Muscle of back (tissue), 13 donors: ENCODE measurements at places on chromosomes 6 and 20. TPM values are rescaled to one million over a fixed set of nuclear protein-coding genes. Genes with fewer than 3 reads are reported as not detected.

The C4B gene
- polyA plus RNA-seq = 10.2 TPM

The DDO gene
- polyA plus RNA-seq = 0.57 TPM

The FOXQ1 gene
- polyA plus RNA-seq = not detected

The MYO6 gene
- 5.9 TPM for polyA plus RNA-seq

The C6orf47 gene
- polyA plus RNA-seq = 13.5 TPM

The ALDH5A1 gene
- polyA plus RNA-seq = 6.2 TPM

The C20orf202 gene
- 0.38 TPM for polyA plus RNA-seq

The COX4I2 gene
- polyA plus RNA-seq = 11.3 TPM

The NTSR1 gene
- polyA plus RNA-seq = 0.16 TPM

The NHLRC1 gene
- polyA plus RNA-seq = 2.7 TPM

GRCh38 chr6:143014764-143015163 is 45.9 kb upstream of the AIG1 start:
- no peak for DNase-seq

DNA sequence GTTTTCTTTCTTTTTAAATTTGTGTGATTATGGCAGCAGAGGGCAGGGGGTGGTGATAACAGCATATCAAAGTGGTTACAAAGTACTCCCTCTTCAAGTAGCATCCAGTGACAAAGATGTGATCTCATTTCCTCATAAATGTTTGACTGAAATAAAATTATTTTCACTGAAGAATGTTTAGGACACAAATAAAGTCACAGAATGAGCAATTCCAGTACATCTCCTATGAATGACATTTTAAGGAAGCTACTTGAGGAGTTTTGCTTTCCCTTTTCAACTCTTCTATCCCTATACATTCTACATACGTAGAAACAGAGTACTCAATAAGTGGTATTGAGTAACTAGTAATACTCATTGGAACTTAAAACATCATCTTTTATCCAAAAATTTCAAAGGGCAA is 13.9 kb upstream of the GABRR2 start:
- no peak for DNase-seq

DNA sequence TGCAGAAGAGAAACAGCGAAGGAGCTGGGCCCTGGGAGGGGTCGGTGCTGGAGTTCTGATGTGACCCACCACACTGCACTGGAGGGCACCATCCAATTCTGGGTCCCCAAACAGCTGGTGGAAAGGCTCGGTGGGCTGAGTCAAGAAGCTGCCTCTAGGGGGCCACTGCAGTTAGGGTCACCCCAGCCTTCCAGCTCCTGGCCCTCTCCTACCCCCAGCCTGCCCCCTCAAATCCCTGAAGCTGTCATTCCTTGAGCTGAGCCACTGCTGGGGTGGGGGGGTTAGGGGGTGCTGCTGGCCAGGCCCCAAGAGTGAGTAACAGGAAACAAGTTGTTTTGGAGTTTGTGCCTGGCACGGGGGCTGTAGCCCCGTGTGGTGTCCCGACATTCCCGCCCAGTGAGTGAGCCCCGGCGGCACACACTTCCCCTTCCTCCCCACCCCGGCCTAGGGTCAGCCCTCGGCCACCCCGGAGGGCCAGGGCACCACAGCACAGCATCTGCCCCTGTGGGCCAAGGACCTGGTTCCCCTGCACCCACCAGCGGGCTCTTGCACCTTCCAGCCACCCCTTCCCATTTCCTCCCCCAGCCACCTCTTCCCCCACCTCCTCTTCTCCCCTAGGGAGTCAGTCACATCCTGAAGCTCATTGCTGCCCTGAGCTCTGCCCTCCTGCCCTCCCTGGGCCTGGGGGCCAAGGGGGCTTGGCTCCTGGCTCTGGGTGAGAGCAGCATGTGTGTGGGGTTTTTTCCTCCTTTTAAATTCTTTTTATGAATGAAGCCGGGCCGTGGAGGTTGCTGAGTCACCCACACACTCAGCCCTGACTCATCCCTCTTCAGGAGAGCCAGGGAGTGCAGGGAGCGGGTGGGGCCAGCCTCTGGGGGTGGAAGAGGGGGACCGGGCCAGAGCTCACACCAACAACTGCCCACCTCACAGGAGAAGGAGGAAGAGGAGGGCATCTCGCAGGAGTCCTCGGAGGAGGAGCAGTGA is 4.6 kb downstream of the SMIM29 start:
- no peak for DNase-seq

GRCh38 chr20:20184149-20184548 is 131.8 kb downstream of the CFAP61 start:
- DNase-seq = no peak

- no peak for DNase-seq
Measured at GRCh38 chr6:69933239-69933638, 66.9 kb downstream of the COL19A1 start.

DNA sequence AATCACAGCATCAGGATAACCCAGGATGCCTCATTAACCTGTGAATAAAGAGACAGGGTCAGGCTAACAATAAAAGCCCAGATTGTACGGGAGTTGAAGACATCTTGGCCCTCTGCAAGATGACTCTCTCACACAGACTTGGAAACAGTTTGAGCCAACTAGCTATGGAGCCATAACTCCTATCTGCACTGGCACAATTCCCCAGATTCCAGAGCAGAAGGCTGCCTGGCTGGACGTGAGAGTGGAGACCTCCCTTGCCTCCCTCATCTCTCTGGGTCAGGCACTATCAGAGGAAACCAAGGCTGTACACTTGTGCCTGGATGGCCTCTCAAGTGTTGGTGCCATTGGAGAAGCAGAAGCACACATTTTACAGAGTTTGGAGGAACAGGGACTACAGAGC is 312.6 kb downstream of the THBS2 start:
- DNase-seq = no peak

DNA sequence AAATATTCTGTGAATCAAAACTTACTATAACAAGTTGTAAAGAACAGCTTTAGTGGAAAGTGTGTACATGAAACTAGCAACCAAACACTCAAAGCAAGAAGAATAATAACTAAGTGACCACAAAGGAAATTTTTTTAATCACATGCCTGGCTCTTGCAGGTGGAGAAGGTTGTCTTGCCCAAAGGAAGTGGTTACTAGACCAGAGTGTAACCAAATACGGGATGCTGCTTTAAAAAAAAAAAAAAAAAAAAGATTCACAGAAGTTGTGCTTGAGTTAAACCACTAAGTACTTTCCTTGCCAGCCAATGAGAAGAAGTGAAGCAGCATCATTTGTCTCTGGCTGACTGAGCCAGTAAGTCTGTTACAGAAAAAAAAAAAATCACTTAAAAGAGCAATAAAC is 19.1 kb upstream of the HLA-DQB1 start:
- no peak for DNase-seq

GRCh38 chr6:107156617-107157016 is 41.3 kb upstream of the BEND3 start:
- no peak for DNase-seq

GRCh38 chr6:148629592-148630465 is 117.0 kb upstream of the UST start:
- DNase-seq = no peak

DNA sequence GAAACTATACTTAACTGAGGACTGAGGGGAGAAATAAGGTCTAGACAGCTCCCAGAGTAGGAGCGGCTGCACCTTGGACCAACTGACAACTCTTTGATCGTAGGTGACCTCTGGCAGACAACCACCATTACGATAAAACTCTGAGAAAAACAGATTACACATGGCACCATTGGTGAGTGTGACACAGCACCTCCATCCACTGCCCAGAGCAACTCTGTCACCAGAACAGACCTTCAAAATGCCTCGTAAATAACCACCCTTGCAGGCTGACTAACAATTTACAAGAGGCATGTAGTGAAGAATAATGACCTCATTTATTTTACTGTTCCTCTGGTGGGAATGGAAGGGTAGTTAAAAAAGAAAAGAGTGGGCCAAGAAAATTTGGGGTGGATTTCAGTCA is 64.2 kb downstream of the F13A1 start:
- DNase-seq = no peak

GRCh38 chr6:74752303-74752702 is 453.6 kb downstream of the COL12A1 start:
- no peak for DNase-seq

GRCh38 chr6:116471531-116471930 is 10.4 kb downstream of the CALHM6 start:
- DNase-seq = peak; percentile 22

DNA sequence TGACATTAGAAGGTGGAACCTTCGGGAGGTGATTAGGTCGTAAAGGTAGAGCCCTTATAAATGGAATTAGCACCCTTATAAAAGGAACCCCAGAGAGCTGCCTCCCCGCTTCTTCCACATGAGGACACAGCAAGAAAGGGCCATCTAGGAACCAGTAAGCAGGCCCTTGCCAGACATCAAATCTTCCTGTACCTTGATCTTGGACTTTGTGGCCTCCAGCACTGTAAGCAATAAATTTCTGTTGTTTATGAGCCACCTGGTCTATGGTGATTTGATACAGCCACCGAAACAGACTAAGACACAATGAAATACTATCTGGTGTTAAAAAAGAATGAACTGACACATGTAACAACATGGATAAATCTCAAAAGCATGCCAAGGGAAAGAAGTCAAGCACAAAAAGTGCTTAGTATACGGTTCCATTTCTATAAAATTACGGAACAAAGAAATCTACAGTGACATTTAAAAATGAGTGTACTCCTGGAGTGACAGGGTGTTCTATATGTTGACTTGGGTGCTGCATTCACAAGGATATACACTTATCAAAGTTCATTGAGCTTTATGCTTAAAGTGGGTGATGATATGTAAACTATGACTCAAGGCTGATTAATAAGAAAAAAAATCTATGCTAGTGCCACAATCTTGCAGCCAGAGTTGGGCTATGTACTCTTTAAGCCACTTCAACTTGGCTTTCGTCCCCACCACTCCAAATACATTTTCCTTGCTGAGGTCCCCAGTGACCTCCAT is 18.4 kb downstream of the SERPINB1 start:
- no peak for DNase-seq

- DNase-seq = no peak
Measured at GRCh38 chr6:88124925-88125557, 41.1 kb downstream of the CNR1 start.

DNA sequence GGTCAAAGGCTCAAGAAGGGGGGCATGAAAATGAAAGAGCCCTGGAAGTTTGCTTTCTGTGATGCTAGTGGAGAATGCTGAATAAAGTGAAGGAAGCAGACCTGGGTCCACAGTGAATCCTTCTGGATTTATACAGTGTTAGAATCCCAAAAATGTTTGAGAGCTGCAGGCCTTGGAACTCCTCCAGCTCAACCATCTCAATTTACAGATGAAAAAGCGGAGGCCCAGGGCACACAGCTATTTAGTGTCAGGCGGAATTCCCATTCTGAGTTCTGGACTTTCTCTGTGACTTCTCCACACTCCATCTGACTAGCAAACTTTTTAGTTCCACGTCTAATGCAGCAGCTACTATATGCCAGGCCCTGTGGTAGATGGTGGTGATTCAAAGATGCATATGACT is 1.5 kb upstream of the PRSS35 start:
- DNase-seq = peak; percentile 43

- no peak for DNase-seq
Measured at GRCh38 chr6:80339421-80339820, 232.9 kb downstream of the BCKDHB start.

DNA sequence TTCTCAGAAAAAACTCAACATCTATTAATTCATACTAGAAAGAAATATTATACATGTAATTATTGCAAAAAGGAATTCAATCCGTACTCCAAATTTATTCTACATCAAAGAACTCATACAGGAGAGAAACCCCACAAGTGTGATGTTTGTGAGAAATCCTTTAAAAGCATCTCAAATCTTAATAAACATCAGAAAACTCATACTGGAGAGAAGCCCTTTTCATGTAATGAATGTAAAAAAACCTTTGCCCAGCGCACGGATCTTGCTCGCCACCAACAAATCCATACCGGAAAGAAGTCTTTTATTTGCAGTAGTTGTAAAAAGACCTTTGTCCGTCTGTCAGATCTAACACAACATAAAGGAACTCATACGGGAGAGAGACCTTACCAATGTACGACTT is 22.0 kb downstream of the ZNF334 start:
- DNase-seq = no peak

- no peak for DNase-seq
Measured at GRCh38 chr6:161023316-161023715, 31.7 kb downstream of the MAP3K4 start.

DNA sequence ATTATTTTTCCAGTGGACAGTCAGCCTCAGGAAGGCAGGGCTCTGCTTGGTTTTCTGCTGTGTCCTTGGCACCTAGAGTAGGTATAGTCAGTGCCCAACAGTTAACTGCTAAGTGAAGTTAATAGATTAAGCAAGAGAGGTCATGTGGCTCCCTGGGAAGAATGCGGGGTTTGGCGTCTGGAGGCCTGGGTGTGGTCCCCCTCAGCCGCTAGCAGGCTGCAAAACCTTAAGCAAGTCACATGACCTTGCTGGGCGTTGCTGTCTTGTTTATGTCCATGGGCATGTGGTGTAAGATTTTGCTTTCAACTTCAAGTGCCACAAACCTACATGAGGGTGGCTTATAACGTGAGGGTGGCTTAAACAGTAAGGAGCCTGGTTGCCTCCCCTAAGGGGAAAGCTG is 75.5 kb upstream of the SCP2D1 start:
- no peak for DNase-seq

DNA sequence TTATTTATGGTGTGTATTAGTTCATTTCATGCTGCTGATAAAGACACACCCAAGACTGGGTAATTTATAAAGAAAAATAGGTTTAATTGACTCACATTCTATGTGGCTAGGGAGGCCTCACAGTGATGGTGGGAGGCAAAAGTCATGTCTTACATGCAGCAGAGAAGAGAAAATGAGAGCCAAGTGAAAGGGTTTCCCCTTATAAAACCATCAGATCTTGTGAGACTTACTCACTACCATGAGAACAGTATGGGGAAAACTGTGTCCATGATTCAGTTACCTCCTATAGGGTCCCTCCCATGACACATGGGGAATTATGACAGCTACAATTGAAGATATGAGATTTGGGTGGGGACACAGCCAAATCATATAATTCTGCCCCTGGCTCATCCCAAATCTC is 150.0 kb upstream of the AHI1 start:
- DNase-seq = no peak

DNA sequence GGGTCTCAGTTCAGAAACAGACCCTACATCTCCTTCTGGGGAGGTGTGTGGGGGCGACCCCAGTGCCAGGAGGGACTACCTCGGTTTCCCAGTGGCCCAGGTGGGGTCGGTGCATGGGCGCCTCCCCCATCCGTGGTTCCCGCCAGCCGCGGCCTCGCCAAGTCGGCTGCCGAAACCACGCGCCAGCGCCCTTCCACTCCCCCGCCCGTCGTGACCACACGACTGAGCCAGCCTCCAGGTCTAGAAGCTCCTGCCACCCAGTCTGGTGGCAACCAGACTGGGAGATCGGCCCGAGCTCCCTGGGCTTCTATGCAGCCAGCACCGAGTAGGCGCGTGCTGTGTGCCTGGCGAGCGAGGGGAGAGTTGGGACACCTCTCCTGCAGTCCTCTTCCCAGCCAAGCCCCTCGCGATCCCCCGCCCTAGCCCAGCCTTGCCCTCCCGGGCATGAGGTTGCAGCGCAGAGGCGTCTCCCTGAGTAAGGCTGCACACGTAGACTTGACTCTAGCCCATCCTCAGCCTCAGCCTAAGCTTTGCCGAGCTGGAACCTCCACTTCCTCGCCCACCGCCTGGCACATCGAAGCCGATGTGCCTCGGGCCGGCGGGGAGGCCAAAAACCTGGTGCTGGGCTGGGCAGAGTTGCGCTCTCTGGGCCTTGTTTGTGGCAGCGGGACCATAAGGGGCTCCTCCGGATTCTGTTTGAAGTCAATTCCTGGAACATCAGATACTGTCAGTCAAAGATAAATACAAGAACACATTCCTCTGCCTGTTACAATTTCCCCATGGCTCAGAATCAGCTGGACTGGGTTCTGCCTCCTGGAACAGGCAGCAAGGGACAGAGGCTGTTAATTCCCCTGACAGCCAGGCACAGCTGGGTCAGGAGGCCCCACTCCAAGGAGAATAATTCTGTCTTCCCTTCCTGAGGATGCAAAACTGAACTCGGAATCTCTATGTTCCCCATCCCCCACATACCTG is 1.5 kb upstream of the CPNE5 start:
- no peak for DNase-seq
